ENCODE measurements at places on chromosomes 7 and 10.

DNA sequence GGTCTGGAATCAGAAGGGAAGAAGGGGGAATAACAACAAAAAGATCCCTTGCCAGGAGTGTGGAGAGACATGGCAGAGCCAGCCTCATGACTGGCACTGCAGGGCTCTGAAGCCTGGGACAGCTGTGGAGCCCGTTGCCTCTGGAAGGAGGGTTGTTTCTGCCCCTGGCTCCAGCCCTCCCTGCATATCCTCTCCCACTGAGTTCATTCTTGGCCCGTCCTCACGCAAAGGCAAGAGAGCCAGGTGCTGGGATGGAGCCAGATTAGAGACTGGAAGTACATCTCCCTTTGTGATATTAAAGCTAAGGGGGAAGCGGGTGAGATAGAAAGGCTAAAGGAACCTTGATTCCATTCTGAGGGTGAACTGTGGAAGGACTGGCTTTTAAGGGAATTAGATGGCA, 141.5 kb upstream of the NPVF start:
- DNase-seq: no peak

- DNase-seq: no peak
Measured at GRCh38 chr10:127522298-127522697, 26.8 kb upstream of the NPS start.

DNA sequence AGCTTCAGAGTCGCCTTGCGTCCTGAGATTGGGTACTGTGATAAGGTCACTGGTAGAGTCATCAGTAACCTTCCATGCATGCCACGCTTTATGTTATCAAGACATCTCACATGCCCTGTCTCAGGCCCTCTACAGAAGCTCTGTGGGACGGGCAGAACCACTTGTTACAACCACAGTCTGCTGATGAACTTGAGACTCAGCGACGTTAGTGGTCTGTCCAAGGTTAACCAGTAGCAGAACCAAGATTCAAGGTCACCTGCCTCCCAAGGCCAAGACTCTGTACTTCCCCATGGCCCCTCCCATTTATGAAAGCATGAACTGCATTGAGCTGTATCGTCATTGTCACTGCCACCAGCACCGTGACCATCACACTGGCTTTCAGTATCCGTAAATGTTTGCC, 15.0 kb downstream of the IQCE start:
- DNase-seq: no peak

- no peak for DNase-seq
Measured at GRCh38 chr10:117663750-117664149, 121.2 kb downstream of the EMX2 start.

DNA sequence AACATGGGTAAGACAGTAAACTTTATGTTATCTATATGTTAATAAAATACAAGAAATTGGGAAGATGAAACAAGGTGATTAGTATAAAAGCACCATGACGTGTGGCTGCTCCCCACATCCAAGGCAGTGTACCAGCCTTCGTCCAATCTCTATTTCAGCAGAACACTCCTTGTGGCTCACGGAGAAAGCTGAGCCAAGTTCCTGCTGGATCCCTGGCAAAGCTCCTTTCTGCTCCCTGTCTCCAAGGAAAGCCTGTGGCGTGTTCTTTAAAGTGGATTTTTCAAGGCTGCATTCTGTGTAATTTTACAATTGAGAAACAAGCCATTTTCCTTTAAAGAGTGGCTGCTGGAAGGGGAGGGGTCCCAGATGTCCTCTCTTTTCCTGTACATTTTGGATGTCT, 467.3 kb downstream of the PTPRN2 start:
- no peak for DNase-seq

All from cortex of kidney (tissue), 1 donor.